GOT3 (cell line): ENCODE measurements at places on chromosomes 5 and 9.

DNA sequence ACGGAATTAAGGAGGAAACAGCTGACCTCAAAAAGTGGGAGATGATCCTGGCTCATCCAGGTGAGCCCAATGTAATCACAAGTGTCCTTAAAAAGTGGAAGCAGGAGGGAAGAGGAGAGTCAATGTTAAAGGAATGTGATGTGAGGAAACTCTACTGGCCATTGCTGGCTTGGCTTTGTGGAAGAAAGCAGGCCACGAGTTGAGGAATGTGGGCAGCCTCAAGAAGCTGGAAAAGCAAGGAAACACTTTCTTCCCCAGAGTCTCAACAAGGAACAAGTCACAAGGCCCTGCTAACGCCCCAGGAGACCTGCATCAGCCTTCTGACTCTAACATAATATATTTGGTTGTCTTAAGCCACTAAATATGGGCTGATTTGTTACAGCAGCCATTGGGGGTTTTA, 252.8 kb downstream of the PSAT1 start:
- no peak for DNase-seq

- no peak for DNase-seq
Observed at GRCh38 chr5:139669662-139670368, 21.7 kb downstream of the CXXC5 start.

DNA sequence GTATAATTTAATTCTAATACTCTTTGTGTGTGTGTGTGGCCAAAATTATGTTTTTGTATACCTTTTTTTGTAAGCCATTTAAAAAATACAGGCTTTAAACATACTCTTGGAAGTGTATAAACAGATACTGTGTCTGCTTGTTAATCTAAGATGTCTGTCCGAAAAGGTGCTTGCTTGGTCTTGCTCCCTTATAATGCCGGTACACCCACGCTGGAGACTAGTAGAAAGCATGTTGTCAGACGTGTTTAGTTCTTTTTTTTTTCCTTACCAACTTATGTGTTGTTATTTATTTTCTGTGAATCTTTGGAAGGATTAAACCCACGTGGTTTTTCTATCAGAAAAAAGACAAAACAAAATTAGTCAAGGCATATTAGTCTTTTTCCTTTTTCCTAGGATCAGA, 9.5 kb downstream of the GAPVD1 start:
- DNase-seq: no peak

GRCh38 chr9:115099901-115100300, 18.1 kb downstream of the TNC start:
- DNase-seq: no peak

DNA sequence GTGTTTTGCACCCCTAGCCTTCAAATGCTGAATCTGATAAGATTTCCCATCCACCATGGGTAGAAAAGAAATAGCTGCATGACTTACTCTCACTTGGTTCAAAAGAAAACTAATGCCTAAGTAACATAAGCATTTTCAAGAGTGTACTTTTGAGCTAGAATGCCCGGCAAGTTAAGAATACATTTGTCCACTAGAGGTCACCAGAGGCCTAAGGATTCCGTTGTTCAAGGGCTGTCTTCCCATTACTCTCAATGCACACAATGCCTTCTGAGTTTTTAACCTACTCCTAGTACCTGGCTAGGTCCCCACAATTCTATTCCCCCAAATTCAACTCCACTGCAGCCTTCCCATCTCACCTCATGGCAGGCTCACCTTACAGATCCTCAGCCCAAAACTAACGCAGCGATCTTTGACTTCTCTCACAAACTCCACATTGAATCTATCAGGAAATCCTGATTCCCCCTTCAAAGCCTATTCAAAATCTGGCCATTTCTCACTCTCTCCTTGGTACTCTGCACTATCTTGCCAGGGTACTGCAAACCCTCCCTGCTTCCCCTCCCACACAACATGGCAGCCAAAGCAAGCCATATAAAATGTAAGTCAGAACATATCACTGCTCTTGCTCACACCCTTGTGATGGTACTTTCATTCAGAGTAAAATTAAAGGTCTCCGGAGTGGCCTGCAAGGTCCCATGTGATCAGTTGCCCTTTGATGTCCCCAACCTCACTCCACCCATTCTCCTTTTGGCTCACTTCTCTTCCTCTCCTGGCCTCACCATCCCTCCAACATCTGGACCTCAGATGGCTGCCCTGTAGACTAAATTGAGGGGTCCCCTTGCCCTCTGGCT, 13.4 kb downstream of the OXCT1 start:
- peak; percentile 3 for DNase-seq

- no peak for DNase-seq
Observed at GRCh38 chr5:10671041-10672008, 89.7 kb downstream of the DAP start.

GRCh38 chr5:17436761-17437221, 61.2 kb upstream of the TAF11L2 start:
- DNase-seq: no peak

DNA sequence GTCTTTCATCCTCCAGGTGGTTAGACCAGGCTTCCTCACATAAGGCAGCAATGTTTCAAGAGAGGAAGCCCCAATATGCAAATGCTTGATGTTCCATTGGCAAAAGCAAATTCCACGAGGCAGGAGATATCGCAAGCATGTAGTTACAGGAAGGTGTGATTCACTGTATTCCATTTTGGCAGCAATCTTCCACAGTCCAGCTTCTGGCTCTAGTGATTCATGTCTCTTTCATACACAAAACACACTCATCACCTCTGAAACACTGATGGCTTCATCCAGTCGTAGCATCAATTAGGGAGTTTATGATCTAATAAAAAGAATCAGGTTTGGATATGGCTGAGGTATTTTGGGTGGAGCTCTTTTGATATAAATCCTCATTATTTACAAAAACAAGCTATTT, 552.2 kb upstream of the RIOK2 start:
- DNase-seq: no peak

DNA sequence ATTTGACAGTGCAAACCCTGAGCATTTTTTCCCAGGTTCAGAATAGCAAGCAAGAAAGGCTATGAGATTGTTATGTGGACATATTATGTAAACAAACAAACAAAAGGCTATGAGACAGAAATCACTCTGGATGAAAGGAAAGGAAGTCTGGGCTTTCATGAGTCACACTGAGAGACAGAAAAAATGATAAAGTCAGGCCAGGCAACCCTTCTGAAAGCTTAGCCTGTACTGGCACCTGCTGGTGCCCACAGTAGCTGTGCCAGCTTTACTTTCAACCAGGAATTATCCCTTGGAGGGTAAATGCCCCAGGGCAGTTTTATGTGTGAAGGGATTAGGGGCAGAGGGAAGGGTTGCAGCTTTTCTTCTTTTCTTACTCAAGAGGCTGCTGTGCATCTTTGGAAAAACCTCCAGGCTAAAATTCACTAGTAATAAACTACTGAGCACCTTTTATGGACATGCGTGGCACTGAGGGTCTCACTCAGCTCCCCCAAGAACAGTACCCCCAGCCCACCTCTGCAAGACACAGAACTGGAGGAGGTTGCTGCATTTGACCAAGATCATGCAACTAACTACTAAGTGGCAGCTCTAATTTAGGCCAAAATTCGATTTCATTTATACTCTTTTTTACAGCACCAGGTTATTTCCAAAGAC, 41.7 kb downstream of the ACTL7B start:
- DNase-seq: no peak

DNA sequence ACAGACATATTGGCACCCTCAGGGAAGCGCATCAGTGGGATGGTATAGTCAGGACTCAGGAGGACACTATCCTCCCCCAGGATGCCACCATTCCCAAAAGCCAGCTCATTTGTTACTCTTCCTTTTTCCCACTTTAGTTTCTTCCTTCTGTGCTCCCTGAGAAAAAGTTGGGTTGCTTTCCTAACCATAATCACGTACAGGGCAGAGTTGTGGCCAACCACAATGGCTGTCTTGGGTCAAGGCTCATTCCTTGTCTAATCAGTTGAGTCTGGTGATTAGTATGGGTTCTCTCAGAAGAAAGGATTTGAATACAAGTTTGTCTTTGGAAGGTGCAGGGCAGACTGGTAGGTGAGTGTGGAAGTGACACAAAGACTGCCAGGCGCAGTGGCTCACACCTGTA, 26.6 kb upstream of the ATP6V1G1 start:
- no peak for DNase-seq

DNA sequence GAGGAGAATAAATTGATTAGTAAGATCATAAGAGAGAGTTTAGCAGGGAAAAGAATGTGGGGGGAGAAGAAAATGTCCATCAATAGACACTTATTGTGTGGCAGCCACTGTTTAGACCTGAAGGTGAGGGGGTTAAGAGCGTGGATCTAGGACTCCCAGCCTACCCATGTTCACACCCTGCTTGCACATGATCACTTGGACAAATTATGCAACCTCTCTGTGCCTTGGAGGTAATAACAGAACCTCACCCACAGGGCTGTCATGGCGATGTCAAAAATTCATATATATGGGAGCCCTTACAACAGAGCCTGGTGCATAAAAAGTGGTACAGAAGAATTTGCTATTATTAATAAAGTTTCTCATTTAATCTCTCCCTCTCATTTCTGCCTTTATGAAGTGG, 86.0 kb upstream of the EQTN start:
- DNase-seq: no peak

GRCh38 chr5:97628031-97628430, 445.0 kb upstream of the RIOK2 start:
- no peak for DNase-seq

DNA sequence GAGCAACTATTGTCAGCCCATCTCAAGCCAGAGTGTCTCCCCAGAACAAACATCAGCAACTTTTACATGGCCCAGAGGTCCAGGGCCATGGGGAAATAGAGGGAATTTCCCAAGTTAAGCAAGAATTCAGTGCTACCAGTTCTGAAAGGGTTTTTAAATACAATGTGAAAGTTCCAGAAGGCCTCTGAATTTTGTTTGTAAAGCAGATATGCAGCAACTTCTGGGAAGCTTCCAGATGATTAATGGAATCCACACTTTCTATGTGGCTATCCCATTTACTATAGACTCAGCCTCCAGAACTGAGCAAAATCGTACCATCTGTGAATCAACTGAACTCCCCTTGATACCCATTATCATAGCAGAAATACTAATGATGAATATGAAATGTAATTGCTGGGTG, 93.8 kb downstream of the FEM1C start:
- no peak for DNase-seq

GRCh38 chr5:142474431-142475094, 149.7 kb upstream of the SPRY4 start:
- no peak for DNase-seq

- no peak for DNase-seq
Observed at GRCh38 chr9:72734631-72735030, 213.2 kb downstream of the TMC1 start.

DNA sequence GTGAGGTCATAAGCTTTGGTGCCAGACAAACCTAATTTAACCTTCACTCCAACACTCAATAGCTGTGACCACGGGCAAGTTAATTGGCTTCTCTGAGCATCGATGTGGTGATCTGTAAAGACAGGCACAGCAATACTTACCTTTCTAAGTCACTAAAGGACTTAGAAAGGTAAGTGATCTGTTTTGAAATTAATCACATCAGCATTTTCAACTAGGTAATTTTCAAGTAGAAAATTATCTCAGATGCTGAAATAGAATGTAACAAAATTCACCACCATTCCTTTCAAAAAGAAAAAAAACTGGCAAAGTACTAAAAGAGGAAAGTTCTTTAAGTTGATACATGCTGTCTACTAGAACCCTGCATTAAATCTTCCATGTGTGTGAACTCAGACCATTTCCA, 354.5 kb downstream of the ICE1 start:
- no peak for DNase-seq

- no peak for DNase-seq
Observed at GRCh38 chr9:106830527-106831150, 32.3 kb upstream of the ZNF462 start.

DNA sequence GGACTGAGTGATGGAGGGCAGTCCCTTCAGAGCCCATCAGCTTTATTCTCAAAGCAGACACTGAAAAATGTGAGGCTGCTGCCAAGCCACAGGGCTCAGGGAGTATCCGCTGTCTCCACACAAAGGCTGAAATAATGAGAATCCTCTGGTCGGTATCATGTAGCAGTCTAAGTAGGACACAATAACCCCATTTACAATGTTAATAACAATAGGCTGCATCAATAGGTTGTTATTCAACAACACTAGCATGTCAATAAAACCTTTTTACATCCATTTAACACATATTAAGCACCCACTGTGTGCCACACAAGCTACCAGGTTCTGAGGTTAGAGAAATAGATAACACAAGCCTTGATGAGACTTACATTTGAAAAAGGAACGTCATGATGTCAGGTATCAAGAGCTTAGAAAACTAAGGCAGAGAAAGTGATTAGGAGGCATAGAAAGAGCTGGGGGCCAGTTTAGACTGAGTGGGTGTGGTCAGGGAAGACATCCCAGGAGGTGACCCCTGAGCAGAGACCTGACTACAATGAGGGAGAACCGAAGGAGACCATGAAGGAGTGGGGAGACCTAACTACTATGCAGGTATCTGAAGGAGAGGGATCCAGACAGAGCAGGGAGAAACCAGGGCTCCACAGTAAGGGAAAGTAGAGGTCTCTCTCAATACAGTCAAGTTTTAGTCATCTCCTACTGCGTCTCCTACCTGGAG, 140.1 kb upstream of the GRIA1 start:
- no peak for DNase-seq

DNA sequence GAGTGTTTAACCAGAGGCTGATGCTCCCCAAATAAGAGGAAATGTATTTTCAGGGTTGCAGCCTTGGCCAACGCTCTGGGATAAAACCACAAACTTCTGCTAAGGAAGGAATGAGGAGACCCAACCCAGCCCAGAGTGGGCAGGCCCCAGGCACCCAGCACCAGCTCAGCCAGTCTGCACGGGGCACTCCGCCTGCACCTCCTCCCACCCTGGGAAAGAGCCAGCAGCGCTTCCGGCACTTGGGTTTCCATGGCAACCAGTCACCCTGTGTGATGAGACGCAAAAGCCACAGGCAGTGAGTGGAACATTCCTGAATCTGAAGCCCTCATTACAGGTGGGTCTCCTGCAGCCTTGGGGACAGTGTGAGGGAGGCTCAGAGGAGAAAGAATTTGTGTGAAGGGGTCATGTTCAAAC, 85.2 kb upstream of the ZBTB43 start:
- no peak for DNase-seq

GRCh38 chr9:115133649-115134048, 15.7 kb upstream of the TNC start:
- no peak for DNase-seq

GRCh38 chr9:79974806-79975422, 403.1 kb downstream of the TLE4 start:
- no peak for DNase-seq

DNA sequence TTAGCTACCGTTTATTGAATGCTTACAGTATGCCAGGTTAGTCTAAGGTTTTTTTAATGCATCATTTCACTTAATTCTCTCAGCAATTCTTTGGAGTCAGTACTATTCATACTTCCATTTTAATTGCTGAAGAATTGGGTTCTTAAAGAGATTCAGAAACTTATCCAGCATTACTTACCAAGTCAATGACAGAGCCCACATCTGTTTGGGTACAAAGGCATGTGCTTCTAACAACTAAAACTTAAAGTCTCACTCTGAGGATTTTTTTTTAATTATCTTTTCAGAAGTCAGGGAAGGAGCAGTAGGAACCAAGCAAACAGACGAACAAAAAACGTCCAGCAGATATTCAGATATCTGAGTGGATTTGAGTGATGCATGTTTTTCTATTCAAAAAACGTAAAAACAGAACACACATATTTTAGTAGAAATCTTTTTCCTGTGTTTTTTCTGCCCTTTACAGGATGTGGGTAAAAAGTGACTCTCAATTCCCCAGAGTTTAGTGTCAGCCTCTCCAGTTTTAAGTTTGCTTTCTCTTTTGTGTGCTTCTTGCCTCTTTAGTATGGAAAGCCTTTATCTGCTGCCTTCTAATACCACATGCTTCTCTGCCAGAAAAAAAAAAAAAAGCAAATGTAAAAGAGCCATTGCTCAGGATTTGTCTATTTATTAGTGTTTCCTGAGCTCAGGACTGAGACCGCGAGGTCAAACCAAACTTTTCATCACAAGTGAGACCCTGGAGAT, 118.0 kb downstream of the PRKACG start:
- DNase-seq: no peak
